ENCODE measurements at places on chromosomes 1 and 21.

DNA sequence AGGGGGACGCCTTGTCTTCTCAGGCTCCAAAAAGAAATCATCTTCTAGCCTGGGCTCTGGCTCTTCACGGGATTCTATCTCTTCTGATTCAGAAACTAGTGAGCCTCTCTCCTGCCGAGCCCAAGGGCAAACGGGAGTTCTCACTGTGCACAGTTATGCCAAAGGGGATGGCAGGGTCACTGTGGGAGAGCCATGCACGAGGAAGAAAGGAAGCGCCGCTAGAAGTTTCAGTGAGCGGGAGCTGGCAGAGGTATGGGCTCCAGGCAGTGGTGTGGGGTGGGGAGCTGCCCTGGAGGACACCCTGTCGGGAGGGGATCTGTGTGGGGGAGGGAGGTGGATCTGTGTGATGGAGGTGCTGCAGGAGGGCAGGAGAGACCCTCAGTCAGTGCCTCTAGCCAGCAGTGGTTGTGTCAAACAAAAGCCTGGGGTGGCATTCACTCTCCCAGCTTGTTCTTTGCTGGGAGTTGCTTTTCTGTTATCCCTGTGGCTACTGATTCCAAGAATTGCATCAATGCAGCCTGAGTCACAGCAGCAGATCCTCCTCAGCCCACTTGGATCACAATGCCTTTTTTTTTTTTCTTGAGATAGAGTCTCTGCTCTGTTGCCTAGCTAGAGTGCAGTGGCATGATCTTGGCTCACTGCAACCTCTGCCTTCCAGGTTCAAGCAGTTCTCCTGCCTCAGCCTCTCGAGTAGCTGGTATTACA, 21.8 kb downstream of the KDM4A start:
- DNase-seq: no peak

DNA sequence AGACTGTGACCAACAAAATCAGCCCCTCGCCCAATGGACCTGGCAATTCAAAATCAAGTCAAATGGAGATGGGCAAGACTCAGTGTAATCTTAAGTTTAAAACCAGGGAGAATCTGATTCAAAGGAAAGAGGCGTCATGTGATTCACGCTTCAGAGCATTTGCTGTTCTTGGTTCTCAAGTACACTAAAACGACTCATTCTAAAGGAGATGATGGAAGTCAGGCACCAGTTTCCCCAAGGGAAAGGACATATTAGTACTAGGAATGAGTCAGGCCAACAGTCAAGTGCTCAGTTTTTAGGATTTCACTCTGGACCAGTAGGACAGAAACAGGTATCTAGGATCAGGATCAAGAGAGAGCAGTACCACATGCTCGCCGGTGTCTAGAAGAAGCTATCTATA, 429.6 kb downstream of the PLPP3 start:
- DNase-seq: no peak

DNA sequence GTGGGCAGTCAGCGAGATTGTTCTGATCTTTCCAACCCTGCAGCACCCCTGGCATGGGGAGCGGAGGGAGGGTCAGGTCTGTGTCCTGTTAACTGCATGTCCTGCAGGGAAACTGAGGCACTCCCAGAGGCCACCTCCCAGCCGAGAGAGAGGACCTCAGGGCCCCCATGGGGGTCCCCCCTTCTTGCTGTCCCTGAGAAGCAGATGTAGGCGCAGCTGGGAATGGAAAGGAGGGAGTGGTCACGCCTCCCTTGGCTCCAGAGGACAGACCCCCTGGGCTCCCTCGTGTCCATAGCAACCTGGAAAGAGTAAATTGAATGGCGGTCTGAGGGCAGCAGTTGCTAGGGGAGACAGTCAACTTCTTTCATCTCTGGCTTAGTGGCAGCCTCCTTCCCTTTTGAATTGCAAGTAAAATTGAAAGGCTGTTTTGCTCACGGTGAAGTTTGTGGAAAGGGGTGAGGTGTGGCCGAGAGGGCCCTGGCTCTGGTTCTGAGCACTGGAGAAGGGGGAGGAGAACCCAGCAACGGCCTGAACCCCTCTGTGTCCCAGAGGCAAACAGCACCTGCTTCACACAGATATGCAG, 4.9 kb downstream of the CROCC start:
- DNase-seq: no peak

DNA sequence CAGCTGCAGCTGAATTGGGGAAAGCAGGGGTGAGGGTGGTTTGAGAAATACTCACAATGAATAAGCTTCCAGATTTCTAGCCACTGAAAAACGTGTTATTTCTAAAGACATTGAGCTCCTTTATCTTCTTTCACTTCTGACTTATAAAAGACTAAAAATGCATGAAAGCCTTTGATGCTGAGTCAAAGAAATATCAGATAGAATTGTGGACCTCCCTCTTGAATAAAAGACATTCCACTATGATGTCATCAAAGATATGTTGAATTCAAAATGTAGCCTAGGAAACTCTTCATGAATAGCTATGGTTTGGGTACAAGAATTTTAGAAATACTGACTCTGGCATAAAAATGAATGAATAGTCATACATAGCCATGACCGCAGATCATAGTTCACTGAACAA, 44.7 kb upstream of the COL24A1 start:
- no peak for DNase-seq

- no peak for DNase-seq
Measured at GRCh38 chr1:209428241-209428921, 155.1 kb upstream of the CAMK1G start.

DNA sequence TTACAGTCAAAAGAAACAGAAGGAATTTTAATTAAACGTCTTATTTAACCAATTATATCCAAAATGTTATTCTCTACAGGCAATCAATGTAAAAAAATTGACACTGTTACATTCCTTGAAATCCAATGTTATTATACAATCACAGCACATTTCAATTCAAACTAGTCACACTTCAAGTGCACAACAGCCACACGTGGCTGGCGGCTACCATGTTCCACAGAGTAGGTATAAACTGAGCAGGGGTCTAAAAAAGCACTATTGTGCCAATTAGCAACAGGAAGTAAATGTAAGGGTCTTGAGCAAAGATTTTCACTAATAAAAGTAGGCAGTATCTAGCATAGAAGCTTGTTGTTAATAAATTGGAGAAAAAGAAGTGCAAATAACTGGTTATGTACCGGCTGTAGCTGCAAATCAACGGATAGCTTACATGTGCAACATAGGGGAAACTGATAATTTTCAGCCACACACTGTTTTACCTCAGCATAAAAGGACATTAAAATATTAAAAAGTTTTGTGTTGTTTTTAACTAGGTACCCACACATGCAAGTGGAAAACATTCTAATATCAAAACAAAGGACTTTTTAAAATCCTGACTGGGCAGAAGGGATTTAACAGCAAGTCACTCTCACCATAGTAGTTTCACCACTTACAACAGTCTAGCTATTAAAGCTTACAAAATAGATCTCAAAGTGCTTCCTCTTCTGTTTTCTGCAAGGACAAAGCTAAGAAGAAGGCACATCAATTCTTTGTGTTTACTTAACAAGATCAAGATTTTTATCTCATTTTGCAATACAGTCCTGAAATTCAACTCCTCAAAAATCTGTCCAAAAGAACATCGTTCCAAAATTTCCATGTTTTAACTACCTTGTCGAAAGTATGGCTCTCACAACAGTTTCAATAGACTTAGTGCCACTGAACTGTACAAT, 2.5 kb downstream of the CSDE1 start:
- no peak for DNase-seq

DNA sequence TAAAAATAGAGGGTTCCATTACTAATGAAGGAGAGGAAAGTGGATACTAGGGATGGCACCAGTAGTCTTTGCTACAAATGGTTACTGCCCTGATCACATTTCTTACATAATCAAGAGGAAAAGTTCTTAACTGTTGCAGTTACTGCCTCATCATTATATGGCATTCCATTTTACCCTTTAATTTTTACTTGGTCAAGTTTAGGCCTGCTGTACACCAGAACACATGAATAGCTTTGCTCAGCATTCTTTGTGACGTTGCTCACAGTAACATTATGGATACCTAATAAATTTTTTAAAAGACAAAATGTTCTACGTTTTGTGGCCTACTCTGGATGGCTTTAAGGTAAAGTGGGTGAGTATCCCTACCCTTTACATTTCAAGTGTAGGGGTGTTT, 38.6 kb upstream of the CR1L start:
- DNase-seq: no peak

- no peak for DNase-seq
Measured at GRCh38 chr1:179744401-179745130, 1.5 kb downstream of the FAM163A start.

GRCh38 chr1:235015291-235015985, 113.2 kb downstream of the TOMM20 start:
- DNase-seq: no peak

GRCh38 chr1:9085306-9085940, 16.0 kb upstream of the SLC2A5 start:
- no peak for DNase-seq

DNA sequence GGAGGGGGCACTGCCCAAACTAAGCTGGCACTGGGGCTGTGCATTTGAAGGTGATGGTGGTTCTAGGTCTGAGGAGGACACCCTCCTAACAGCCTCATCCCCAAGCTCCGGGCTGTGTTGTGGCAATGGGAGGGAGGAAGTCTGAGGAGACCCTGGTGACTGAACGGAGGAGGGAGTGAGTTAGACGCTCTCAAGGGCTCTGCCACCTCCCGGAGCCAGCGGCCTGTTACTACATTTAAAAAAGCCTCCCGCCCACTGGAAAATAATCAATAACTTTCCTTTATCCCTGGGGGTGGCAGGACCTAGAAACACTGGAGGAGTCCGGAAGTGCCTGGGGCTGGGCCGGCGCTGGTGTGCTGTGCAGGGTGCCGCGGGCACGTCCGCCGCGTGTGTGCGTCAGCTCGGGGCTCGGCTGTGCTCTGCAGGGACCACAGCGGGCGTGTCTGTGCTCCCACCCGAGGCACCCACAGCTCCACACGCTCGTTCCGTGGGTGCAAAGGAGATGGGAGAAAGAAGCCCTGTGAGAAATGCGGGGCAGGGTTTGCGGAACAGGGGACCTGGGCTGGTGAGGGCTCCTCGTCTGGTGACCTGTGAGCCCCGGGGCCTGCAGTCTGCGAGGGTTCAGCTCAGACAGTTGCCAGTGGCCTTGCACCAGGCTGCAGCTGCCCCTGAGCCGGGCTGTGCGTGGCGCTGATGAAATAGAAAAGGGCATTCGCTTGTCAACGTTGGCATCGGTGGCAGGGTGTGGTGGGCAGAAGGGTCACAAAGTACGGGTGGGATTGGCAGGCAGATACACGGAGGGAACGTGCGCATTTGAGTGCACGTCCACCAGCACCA, 5.3 kb downstream of the SAMD11 start:
- no peak for DNase-seq

DNA sequence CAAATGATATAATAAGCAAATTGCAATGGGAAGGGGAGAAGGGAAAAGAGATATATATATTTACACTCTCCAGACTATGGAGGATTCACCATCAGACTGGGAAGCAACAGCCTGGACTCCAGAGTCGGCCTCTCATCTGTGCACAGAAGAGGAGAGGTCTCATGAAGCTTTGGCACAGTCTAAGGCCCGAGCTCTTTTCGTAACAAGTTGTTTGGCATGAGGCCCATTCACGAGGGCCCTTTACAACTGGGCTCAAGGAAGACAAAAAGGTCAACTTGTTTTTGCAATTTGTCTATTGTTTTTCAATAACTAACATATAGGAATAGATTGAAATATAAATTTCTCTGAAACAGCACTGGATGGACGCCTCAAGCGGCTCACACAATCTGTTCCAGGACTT, 66.7 kb upstream of the AJAP1 start:
- DNase-seq: no peak

DNA sequence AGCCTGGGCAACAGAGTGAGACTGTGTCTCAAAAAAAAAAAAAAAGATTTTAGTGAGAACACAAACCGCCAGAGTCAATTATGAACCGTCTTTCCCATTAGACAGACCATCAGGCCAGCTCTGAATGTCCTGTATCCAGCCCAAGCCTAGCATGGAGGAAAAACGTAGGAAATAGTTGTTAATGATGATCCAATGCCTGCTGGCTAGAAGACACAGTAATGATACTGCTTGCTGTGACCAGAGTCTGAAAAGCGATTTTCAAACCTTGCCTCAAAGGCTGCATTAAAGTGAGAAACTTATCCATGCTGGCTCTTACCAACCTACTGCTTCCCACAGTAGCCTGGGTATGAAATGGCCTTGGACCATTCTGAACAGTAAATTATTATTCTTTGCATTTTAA, 17.0 kb downstream of the COA7 start:
- DNase-seq: no peak

DNA sequence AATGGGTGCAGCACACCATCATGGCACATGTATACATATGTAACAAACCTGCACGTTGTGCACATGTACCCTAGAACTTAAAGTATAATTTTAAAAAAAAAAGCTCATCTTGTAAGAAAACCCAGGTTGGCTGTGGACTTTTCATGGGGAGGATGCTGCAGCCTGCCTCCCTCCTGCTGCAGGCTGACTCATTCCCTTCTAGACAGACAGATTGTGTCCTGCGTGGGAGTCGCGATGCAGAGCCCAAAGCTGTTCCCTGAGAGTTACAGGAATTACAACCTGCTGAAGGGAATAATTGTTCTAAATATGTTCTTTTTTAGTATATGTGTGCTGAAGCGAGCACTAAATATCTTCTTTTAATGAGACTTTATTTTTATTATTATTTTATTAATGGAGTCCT, 93.2 kb downstream of the TBX19 start:
- no peak for DNase-seq

DNA sequence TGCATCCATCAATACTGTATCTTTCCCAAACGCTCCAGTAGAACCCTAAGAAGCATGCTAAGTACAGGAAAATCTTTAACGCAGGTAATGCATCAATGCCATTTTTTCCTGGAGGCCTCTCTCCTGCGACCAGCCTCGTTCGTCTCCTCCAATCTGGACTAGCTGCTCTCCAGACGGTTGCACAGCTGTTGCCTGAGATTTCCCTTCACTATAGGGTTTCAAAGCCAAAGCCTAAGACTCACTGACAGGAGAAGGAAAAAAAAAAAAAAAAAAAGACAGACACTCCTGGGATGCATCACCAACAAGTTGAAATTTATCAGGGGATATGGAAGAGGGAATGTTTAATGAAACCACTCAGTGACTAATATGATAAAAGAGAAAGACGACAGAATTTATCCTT, 93.0 kb downstream of the APP start:
- no peak for DNase-seq

DNA sequence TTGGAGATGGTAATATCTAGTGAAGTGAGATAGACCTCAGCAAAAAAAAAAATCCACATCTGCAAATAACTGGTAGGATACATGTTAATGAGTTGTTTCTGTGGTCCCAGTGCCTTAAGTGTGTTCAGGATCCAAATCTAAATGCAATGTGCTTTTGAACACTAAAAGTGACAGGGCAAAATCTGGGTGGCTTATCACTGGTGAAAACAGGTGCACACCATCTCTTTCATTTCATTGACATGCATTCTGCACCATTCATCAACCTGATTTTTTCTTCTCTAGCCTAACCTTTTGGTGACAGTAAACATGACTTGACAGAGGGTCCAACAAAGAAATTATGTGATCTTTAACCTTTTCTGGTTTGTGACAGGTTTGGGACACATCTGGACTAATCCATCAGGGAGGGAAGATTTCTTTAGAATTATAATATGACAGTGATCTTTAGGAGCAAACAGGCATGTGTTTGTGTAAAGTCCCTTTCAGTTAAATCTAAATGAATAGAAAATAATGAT, 201.6 kb upstream of the NEGR1 start:
- DNase-seq: no peak

GRCh38 chr1:41957568-41957967, 38.8 kb upstream of the HIVEP3 start:
- no peak for DNase-seq

All from cortex of kidney (tissue), 1 donor.